ENCODE measurements at places on chromosomes 1 and 21.

- no peak for DNase-seq
- H3K4me1 ChIP-seq: no peaks in the 10 kb centered on the region
- H3K27me3 ChIP-seq: no peaks in the 10 kb centered on the region
These were observed 54.9 kb downstream of the AHDC1 start for GRCh38 chr1:27548858-27549719.

- H3K4me1 ChIP-seq: peaks cover 11% of the 10 kb centered on the region
- H3K27ac ChIP-seq: no peak overlapping the region
- H3K36me3 ChIP-seq: no peaks in the 10 kb centered on the region
- DNase-seq: no peak
- H3K27me3 ChIP-seq: no peaks in the 10 kb centered on the region
These were observed 2.3 kb downstream of the DMRTB1 start for GRCh38 chr1:53461323-53462044.

DNA sequence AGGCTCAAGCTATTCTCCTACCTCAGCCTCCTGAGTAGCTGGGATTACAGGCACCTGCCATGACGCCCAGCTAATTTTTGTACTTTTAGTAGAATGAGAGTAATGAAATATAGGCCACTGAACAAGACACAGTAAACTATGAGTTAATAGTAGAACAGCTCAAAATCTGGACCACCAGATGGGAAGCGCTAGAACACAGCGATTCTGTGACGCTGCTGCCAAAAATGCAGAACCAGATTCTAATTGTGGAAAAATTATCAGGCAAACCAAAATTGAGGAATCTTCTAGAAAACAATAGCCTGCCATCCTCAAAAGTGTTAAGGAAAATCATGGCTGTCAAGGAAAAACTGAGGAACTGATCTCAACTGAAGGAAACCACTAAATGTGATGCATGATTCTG, 111.4 kb upstream of the TIAM1 start:
- no peak overlapping the region for H3K4me3 ChIP-seq
- DNase-seq: no peak

GRCh38 chr1:43716559-43717281, 9.4 kb downstream of the ST3GAL3 start:
- no peaks in the 10 kb centered on the region for H3K27me3 ChIP-seq
- DNase-seq: no peak
- H3K4me3 ChIP-seq: no peak overlapping the region
- no peaks in the 10 kb centered on the region for H3K4me1 ChIP-seq

DNA sequence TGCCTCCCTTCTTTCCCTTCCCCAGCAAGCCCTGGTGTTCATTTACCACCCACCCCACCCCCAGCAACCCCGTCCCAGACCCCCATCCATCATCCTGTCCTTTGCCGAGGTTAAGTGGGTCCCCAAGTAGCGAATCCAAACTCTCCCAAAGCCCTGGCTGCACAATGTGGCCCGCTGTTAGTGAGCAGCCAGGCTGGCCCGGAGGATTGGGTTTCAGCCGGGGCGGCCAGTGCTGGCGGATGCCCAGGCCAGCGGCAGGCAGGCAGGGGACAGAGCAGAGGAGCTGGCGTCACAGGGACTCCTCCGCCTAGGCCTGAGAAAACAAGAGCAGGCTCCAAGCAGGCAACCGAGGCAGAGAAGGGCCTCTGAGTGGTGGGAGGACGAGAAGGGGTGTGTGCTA, 61.4 kb downstream of the EPHB2 start:
- DNase-seq: no peak
- peaks cover 28% of the 10 kb centered on the region for H3K4me1 ChIP-seq
- no peaks in the 10 kb centered on the region for H3K27me3 ChIP-seq
- H3K36me3 ChIP-seq: no peaks in the 10 kb centered on the region
